T1000 (cell line): ENCODE measurements at places on chromosomes 16 and 17.

DNA sequence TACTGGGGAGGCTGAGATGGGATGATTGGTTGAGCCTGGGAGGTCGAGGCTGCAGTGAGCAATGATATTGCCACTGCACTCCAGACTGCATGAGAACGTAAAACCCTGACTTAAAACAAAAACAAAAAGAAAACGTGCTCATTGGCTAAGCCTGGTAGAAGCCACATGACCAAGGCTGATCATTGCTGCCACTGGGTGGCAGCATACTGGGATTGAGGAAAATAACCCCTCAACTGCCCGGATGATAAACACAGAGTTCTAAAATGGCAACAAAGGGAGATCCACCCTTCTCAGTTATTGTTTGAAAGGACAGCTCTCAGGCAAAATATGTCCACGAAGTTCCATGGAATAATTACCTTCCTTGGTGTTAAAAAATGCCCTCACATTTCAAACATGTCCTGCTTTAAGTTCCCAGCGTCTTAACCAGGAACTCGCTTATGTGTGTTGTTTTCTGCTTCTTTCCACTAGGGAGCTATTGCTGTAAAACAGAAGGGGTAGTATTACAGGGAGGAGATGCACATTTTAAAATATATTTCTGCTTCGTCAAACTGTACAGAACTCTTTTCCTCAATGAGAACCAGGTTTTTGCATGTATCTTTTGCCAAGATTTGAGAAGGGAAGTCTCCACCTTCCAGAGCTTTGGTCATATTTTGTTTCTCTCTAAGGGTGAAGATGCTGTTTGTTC lies 675.3 kb downstream of the MAF start:
- DNase-seq: no peak

DNA sequence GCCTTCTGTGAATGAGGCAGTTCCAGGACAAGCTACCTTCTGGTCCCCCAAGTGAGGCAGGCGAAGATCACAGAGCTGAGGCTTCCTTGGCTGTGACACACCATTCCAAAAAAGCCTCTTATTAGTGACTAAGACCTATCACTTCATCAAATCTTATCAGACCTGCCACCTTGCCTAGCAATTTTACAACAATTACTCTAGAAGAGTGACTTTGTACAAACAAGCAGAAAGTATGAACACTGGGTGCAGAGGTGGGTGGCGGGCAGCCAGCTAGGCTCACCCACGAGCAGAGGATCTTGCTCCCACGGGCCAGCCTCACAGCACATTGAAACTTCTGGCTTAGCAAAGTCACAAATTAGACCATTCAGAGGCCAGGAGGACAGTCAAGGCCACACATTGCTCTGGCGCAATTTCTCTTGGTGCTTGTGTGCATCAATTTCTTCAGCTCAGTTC lies 2.2 kb upstream of the ICAM2 start:
- DNase-seq: no peak

- no peak for DNase-seq
Measured at GRCh38 chr17:491086-492021, 138.7 kb upstream of the RPH3AL start.

- no peak for DNase-seq
Measured at GRCh38 chr17:47993964-47994363, 23.1 kb downstream of the CDK5RAP3 start.

- DNase-seq: no peak
Measured at GRCh38 chr17:14158707-14159106, 78.0 kb downstream of the CDRT15 start.

DNA sequence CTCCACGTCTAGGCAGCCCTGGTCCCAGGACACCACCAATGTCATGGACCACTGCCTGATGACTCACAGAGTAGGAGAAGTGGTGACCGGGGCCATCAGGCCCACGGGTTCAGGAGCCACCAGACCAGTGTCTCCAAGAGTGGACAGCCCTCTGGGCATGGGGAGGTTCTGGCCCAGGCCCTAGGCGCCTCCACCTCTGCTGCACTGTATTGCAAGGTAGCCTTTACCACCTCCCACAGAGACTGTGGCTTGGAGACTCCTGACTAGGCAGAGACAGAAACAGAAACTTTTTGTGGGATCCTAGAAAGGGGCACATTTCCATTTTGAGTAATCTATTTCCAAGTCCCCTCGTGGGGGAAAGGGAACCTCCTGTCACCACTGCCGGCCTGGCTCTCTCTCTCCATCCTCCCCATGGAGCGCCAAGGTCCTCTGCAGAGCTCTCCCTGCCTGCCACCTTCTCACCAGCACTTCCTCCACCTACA lies 2.9 kb downstream of the CDIP1 start:
- no peak for DNase-seq

DNA sequence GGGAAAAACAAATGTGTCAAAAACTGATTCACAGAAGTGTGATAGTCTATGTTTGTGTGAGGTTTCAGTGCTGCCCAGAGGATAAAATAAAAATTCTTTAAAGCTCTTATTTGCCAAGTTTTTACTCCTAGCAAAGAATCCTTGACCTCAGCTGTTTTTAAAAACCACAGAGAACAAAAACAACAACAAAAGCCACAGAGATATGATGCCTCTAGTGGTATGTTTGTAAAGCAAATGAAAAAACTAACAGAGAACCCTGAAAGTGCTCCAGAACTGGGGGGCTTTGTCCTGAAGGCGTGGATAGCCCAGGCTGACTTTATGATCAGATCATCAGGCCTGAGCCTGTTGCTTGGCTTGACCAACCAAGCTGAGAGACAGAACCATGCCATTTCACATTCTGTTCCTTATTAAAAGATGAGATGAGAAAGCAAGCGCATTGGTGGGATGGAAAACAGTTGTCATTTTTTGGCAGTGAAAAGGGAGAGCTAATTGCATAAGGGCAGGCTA lies 411.0 kb downstream of the CPPED1 start:
- no peak for DNase-seq

GRCh38 chr16:2481676-2482075 lies 6.7 kb downstream of the TBC1D24 start:
- DNase-seq: no peak

DNA sequence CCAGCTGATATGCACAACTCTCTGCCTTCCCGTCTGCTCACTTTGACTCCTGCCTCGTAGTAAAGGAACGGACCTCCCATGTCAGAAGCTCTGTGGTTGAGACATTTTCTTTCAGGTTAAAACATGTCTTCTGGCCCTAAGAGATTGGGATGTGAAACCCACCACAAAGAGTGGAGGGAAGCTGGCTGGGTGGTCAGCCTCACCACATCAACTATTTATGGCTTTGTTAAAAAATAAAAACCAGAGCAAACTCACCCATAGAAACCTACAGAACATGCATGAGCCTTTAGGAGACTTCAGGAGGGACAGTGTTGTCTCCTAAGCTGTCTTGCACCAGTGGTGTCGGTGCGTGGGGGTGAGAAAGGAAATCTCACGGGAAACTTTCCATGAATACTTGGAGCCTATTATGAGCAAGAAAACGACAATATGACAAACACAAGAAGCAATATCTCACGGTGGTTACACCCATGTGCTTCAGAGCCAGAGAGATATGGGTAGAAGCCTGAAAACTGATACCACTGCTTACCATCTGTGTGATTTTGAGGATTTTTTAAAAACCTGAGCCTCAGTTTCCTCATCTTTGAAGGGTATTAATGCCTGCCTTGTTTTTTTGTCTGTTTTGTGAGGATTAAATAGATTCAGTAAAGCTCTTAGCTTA lies 61.7 kb upstream of the XYLT1 start:
- DNase-seq: no peak

DNA sequence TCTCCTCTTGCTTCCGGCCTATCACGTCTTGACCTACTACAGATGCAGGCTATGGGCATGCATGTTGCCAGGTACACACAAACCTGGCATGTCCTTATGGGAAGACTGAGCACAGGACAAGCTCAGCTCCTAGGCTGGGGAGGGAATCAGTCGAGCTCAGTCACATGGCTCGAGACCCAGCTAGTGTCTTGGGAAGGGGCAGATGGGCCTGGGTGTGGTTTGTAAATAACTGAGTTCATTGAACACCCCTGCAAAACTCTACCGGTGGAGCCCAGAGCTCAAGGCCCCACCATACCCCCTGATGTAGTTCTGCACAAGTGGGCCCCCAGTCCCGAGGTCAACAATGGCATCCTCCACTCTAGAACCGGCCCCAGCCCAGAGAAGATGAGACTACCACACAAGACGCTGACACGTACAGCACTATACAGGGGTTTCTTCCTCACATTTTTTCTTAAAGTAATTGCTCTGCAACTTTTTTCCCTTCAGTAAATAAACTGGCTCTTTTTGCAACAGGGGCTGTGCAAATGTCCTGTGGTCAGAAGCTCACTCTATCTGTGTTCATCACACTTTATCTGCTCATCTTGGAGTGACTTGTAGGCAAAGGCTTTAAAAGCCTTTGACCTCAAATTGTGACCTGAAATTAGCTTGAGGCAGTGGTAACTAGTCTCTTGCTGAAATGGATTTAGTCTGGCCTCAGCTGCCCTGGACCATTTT lies 22.9 kb downstream of the ZNHIT3 start:
- DNase-seq: no peak

DNA sequence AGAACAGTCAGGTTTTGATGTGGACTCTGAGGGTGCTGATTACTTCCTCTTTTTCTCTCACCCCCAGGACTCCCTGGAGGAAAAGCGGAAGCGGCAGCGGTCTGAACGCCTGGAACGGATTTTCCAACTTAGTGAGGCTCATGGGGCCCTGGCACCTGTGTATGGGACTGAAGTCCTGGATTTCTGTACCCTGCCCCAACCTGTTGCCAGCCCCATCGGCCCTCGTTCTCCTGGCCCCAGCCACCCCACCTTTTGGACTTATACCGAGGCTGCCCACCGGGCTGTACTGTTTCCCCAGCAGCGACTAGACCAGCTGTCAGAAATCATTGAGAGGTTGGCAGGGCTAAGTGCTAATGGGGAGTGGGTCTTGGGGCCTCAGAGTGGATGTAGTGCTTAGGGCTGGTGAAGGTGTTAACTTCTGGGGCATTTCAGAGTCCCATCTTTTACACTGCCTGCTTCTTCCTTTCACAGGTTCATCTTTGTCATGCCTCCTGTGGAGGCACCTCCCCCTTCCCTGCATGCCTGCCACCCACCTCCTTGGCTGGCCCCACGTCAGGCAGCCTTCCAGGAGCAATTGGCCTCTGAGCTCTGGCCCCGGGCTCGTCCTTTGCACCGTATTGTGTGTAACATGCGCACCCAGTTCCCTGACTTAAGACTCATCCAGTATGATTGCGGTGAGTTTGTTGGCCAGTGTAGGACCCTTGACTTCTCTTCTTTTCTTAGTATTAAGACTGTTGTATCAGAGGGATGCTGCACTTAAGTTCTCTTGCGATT lies 19.1 kb upstream of the PHKG2 start:
- no peak for DNase-seq

DNA sequence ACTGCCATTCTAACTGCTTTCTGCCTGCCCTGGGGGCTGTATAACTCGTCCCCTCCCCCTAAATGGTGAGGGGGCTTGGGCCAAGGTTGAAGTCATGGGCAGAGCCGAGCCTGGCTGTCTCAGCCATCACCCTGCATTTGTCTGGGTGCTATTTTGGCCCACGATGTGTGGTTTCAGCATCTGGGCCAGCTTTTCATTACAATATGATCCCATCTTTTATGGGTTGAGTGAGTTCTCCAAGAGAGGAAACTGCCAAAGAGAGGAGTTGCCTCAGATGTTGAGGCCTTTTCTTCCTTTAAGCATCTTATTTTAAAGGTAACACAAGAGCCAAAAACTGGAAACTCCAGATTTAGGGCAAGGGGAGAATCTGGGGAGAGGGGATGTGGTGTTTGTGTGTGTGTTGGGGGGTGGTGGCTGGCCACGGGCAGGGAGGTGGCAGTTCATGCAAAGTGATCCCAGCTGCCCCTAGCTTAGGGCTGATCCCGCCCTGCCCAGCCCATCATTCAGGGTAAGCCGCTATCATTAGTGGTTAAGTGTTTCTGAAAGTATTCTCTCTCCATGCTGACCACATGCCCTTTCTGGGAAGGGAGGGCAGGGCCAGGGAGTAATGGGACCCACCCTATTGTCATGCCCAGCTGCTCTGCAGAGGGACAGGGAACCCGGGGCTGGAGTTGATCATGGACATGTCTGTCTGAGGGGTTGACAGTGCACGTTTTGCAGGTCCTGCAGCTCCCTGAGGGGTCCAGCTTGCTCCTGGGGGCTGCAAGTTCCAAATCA lies 83.2 kb upstream of the CLEC18A start:
- DNase-seq: no peak

DNA sequence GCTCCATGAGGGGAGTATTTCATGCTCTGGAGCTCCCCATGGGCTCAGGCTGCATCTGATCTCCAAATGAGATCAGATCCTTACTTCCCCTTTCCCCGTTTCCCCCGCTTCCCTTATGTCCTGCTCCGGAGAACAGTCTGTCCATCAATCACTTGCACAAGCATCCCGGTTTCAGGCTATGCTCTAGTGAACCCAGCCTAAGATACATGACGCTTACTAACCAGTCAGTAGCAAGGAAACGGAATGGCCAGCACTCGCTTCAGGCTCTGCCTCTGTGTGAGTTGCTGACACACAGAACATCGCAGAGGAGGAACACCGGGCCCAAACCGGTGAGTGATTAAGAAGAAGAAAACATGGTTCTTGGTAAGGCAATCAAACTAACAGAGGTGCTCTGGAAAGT lies 9.4 kb upstream of the ATP5MC1 start:
- no peak for DNase-seq

GRCh38 chr17:32484041-32484461 lies 2.7 kb upstream of the CDK5R1 start:
- DNase-seq: no peak

DNA sequence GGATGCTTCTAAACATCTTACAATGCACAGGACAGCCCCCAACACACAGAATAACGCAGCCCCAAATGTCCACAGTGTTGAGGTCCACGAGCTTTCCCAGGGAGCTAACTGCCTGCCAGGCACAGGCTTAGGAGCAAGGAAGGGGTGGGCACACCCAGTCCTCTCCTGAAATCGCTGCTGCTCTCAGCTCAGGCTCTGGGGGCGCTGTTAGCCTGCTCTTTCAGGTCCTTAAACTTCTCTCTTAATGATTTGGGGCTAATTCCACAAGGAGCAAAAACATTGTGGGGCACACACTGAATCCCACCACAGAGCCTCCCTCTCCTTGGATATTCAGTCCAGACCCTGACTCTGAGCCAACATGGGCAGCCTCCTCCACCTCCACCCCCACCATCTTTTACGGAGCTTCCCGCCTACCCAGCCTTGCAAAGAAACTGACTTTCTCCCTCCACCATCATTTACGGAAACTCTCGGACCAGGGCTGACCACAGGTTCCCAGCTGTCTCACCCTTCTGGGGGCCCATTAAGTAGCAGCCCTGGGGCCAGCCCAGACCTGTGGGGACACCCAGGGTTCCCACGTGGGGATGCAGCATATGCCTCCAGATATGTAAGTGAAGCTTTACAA lies 1.1 kb downstream of the CD300H start:
- DNase-seq: no peak

GRCh38 chr17:58210922-58211321 lies 8.1 kb downstream of the MKS1 start:
- no peak for DNase-seq

DNA sequence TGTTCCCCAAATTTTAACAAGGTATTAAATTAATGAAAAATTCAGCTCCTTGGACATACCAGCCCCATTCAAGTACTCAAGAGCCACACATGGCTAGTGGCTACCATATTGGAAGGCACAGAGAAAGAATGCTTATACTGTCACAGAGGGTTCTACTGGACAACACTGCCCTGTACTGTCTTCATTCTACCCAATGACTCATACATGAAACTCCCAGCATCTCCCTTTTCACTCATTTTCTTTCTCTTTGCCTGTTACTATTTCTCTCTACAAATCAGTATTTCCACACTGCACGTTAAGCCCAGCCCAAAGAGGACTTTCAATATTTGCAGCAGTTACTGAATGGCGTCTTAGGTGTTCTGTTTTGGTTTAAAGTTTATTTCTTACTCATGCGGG lies 72.1 kb upstream of the RCVRN start:
- no peak for DNase-seq

GRCh38 chr17:80319999-80320344 lies 59.3 kb downstream of the RNF213 start:
- no peak for DNase-seq
